ENCODE measurements at places on chromosomes 1 and 21.

DNA sequence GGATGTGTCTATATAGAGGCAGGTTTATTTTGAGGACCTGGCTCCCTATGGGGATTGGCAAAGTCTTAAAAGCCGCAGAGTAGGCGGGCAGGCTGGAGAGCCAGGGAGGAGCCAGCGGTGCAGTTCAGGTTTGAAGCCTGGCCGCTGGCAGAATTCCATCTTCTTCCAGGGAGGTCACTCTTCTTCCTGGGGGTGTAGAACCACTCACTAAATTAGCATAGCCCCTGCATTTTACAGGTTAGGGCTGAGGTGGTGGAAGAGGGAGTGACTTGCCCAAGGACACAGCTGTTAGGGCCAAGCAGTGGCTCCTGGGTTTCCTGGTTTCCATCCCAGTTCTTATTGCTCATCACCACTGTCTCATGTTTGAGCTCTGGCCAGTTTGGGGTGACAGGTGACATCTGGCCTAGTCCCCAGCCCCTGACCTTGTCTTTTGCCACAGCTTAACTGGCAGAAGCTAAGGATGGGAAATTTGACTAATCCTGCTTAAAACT is 1.4 kb downstream of the PINK1 start:
- DNase-seq = no peak

- no peak for DNase-seq
Measured at GRCh38 chr1:20308569-20308968, 17.9 kb downstream of the VWA5B1 start.

GRCh38 chr1:235050911-235051360 is 77.7 kb downstream of the TOMM20 start:
- peak; percentile 18 for DNase-seq

DNA sequence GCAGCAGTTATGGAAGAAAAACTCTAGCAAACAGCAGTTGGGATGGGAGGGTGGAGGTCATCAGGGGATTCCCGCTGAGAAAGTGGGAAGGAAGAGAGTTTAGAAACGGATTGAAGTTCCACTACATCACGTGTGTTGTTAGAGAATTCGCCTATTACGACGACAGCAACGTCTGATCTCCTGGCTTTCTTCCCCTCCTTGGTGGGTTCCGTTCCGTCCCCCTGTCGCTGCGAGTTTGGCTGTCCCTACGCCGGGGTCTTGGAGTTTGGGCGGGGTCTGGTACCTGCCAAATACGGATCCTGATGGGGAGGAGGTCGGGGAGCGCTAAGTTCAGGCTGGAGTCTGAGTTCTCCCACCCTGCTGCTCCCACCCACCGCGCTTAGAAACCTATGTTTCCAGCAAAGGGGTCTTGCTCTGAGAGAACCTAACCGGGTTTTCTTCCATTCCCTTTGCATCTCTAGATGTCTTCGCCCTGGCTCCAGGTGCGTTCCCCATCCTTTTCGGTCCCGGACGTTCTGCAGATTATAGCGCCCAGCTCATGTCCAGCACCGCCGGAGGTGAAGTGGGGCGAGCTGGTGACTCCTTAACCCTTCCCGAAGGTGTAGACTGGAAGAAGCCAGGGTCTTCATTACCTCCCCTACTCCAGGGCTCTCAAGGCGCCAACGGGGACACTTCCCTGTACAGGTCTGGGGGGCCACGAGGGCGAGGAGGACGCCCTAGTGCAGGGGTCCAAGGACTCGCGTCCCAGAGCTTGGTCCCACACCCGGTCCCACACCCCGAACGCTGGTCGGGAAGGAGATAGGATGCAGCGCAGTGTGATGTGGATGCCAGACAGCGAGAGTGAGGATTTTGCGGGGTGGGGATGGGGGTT is 641 bp upstream of the KCNK2 start:
- DNase-seq = no peak

GRCh38 chr1:20102875-20103274 is 16.5 kb downstream of the PLA2G2D start:
- no peak for DNase-seq
